Endothelial cell of umbilical vein (primary cell): ENCODE measurements at places on chromosomes 7 and 10.
A peak's percentile ranks its signal among the peaks of the same experiment; 100 is the strongest.

GRCh38 chr7:2680792-2681490, 7.1 kb upstream of the AMZ1 start:
- peak; percentile 65 for DNase-seq

DNA sequence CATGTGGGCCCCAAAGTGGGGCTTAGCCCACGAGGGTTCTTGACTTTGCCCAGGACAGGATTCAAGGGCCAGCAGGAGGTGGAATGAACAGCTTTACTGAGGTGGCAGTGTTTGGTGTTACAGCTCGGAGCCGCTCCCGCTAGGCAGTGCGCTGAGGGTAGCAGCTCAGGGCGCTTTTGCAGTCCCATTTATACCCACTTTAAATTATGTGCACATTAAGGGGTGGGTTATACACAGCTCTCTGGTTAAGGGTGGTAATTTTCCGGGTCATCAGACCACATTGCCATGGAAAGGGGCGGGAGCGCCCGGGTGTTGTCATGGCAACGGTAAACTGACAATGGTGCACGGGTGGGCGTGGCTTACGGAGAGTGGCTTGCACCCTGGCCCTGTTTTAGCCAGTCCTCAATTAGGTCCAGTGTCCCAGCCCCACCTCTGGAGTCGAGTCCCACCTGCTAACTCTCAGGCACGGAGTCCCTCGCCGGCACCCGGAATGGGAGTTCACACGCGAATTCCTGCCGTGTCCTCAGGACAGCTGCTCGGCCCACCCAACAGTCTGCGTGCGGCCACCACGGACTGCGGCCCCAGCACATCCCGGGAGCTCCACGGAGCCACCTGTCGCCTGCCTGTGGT, 58.2 kb upstream of the PDGFA start:
- no peak for DNase-seq

- DNase-seq, result no peak
Observed at GRCh38 chr10:4652111-4653010, 173.6 kb upstream of the AKR1E2 start.

DNA sequence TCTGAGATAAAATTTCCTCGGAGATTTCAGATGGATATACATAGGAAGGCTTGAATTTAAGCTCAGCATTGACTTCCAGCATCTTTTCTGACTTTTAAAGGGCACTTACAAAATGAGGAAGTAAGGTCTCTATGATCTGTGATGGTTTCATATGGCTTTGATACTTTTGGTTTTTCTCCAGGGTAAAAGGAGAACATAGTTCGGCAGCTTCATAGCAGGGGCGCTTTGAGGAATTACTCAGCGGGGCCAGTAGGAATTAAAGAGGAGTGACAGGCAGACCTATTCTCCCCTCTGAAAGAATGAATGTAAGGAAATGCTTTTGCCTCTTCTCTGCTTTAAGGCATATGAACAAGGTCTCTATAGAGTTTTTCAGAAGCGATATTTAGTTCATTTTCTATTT, 80.0 kb upstream of the PCDH15 start:
- DNase-seq, result no peak

DNA sequence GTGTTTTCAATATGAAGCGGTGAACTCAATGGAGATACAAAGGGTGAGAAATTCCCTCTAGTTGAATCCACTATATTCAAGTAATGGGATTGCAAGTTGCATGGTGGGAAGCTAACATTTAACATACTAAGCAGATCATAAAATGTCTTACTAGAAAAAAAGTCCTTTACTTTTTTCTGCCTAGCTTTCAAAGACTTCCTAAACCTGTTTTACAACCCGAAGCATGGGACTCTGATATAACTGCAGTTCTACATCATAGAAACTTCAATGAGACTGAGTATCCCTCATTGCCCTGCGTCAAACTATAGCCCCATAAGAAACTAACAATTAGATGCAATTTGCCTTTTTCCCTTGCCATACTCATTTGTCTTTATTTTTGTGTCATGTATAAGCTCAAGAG, 179.9 kb downstream of the RTKN2 start:
- DNase-seq, result no peak

GRCh38 chr10:29957236-29957635, 102.2 kb downstream of the JCAD start:
- DNase-seq, result no peak

- no peak for DNase-seq
Observed at GRCh38 chr7:4807598-4808016, 32.2 kb downstream of the AP5Z1 start.

DNA sequence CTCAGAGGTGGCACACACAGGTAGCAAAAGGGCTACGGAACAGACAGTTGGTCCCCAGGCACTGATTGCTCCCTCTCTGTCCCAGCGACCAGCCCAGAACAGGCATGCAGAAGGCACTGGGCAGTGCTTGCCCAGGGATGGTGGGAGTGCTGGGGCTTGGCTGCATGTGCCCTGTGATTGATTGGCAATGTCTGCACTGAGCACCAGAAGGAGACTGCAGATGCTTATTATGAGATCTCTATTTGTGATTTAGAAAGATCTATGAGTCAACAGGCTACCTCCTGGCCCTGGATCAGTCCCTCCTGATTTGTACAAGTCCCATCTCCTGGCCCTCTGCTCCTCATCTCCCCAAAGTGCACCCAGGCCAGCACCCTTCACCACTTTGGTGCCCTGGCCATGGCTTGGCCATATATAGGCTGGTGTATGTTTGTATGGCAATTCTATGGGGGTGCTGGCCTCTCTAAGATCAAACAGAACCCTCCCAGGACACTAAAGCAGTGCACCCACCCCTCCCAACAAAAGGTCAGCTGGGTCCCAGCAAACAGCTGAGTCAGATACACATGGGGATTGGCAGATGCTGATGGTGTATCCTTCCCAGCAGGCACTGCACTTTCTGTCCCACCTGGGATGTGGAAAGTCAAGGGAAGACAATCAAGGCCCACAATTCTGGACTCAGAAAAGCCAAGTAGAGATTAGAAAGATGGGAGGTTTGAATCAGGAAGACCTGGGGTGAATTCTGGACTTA, 30.9 kb downstream of the CAMK2B start:
- DNase-seq, result no peak

DNA sequence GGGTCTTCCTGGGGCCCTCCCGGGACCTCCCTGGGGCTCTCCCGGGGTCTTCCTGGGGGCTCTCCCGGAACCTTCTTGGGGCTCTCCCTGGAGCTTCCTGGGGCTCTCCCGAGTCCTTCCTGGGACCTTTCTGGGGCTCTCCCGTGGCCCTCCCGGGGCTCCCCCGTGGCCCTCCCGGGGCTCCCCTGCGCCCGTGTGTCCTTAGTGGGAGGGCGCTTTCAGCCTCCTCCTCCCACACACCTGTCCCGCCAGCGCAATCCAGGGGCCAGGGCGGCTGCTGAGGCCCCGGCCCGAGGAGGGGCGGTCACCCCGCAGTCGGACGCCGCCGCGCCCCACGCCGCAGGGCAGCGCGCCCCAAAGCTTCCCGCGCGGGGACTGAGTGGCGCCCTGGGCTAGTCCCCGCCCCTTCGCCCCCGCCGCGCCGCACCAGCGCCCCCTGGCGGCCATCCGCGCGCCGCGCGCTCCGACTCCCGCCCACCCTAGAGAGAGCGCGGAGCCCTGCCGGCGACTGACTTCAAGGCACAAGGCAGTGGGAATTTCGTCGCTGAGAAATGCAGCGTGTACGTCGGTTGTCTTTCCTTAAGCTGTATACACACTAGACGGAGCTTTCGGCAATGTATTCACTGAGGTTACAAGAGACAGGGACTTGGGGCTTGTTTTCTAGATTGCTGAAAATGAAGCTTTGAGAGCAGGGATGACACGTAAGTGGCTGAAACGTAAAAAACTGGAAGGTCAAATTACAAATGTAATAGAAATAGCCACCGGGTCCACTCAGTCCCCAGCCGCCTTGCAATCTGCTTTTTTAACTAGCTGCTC, 47.1 kb downstream of the INSIG1 start:
- peak; percentile 70 for DNase-seq

GRCh38 chr7:117858712-117859111, 14.5 kb downstream of the CTTNBP2 start:
- no peak for DNase-seq

DNA sequence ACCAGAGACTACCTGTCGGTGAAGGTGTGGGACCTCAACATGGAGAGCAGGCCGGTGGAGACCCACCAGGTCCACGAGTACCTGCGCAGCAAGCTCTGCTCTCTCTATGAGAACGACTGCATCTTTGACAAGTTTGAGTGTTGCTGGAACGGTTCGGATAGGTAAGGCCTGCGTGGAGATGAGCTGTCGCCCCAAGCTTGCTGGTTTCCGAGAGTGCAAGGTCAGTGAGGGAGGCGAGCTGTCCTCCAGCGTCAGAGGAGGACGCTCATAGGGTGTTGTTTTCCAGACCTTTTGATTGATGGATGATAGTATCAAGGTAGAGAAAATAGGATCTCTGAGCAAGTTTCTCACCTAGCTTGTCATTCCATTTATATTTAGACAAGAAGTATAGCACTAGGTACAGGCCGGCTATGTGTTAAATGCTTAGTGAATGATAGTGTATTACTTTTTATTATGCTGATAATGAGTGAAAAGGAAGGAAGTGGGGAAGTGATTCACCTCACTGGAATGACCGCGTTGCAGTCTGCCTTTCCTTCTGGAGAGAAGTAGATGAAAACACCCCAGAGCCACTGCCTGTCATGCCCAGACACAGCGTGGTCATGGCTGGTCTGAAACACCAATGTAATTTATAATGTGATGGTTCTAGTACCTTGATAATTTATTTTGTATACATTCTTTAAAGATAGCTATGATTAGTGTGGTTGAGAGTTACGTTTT, 33.9 kb downstream of the BNIP3 start:
- DNase-seq, result peak; percentile 94

DNA sequence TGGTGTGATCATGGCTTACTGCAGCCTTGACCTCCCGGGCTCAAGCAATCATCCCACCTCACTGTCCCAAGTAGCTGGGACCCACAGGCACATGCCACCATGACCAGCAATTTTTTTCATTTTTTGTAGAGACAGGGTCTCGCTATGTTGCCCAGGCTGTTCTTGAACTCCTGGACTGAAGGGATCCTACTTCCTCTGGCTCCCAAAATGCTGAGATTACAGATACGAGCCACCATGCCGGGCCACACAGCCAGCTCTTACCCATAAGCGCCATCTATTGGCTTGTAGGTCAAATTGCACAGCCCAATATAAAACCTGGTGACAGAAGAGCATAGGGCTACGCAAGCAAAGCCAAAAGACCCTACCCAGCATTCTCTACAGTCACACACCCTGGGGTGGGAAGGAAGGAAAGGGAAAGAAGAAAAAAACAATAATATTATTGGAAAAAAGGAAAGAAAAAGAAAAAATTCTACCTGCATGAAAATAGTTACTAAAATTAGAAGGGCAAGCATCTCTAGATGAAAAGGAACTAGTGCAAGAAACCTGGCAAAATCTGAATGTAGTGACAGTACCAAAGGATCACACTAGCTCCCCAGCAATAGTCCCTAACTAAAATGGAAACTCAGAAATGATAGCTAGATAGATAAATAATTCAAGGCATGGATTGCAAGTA, 29.4 kb upstream of the AMPH start:
- peak; percentile 45 for DNase-seq

GRCh38 chr10:123663522-123663921, 2.6 kb upstream of the GPR26 start:
- no peak for DNase-seq

DNA sequence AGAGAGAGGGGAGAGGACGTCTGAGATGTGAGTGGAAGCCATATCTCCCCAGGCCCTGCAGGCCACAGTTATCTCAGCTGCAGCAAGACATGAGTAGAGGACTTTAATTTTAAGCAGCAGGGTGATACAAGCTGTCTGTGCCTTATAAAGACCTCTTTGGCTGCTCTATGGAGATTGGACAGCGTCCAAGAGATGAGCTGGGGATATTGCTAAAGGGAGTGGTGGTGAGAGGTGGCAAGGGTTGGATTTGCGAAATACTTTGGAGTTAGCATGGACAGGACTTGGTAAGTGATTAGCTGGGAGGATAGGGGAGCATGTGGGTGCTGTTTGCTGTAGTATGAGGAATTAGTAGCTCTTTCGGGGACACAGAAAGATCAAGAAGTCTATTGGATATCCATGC, 191.8 kb downstream of the CACNB2 start:
- no peak for DNase-seq

DNA sequence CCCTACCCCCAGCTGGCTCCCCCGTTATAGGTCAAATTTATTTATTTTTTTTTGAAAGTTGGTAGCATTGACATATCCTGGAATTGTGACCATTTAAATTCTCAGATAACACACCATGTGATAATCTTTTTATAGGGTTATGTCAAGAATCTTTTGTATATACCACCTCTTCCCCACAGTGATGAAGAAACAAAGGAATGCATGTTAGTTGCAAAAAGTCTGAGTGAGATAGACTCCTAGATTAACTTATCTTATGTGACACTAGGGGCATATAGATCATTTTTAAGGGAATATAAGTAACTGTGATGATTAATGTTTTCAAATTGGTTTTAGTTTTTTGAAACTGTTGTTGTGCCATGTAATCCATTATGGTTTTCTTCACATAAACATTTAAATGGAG, 68.3 kb downstream of the MLLT10 start:
- DNase-seq, result no peak

- DNase-seq, result peak; percentile 60
Observed at GRCh38 chr7:122802301-122802751, 83.9 kb downstream of the CADPS2 start.

DNA sequence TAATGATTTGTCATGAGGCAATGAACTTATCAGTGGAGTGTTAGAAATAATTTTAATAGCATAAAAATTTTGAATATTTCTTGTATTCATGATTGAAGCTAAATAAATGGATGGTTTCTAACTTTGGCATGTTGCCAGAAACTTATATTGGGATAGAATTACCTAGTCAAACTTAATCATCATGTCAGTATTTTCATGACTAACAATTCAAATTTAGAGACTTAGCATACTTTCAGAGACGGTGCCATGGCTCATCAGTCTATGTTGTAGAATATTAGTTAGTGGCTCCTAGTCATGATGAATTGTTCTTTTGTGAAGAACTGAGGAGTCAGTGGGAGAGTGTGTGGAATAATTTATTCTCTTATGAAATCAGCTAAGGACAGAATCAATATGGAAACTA, 599.6 kb upstream of the POT1 start:
- DNase-seq, result no peak

- no peak for DNase-seq
Observed at GRCh38 chr7:156100086-156100485, 287.8 kb upstream of the SHH start.

DNA sequence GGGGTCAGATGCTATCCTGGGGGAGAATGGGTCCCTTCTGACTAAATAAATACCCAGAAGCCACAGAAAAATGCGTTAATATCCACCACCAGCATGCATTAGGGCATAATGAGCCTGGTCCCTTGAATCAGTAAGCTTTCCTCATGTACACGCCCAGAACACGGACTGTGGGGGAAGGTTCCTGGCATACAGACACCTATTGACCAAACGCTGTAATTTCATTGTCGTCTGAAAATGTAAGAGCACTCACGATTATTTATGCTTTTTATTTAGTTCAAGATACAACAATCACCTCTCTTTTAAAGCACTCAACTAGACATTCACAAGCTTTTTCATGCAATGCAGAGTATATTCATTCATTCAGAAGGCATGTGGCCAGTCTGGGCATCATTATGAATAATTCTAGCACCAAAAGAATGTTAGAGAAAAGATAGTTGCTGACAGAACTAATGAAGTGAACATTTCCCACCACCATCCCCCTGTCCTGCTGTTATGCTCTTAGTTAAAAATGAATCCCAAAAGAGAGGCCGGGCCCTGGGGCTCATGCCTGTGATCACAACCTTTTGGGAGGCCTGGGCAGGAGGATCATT, 101.0 kb downstream of the SVIL start:
- DNase-seq, result no peak
